ENCODE measurements at places on chromosomes 12 and 14.

- DNase-seq, result no peak
Measured at GRCh38 chr12:132605892-132606291, 4.5 kb downstream of the LRCOL1 start.

GRCh38 chr12:115771065-115771464, 506.4 kb downstream of the MED13L start:
- no peak for DNase-seq

GRCh38 chr12:89477633-89478279, 46.8 kb downstream of the GALNT4 start:
- no peak for DNase-seq

DNA sequence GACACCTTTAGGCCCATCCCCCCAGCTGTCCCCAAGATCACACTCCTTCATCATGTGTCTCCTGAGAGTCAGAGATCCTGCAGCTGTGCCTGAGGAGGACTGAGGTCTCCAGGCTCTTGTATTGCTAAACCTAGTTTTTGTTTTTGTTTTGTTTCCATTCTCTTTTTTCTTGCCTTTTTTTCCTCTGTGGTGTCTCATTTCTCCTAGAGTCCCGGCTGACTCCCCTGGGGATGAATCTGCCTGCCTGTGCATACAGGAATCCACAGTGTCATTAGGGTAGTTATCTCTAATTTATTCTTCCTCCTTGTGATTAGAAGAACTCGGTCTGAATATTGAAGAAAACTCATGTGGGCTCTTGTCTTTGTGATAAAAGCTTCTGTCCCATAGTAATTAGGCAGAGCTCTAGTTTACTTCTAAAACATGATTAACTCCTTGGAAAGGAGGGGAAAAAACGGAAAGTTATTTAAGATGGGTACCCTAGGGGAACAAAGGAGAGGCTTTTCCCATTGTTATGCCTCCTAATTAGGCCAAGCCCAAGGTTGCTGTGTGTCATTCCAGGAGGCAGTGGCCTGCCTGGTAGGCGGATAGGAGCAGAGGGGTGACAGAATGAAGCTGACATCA, 343.2 kb downstream of the ZFP36L1 start:
- DNase-seq, result no peak

- no peak for DNase-seq
Measured at GRCh38 chr14:25231004-25231403, 181.1 kb upstream of the STXBP6 start.

DNA sequence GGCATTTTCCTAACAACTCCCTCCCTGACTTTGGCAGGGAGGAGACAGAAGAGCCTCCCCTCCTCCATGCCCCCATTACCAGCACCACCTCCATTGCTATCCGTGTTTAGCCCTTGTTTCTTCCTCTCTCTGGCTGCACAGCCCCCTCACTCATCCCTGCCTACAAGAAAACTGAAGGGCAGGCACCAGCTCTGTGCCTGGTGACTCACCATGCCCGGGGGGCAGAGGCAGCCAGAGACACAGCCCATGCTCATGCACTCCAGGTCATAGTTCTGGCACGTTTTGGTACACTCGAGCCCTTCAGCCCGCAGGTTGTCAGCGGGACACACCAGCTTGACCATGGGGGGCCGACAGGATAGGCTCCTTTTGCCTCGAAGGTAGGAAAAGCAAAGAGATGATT, 80.4 kb downstream of the VWF start:
- no peak for DNase-seq

- no peak for DNase-seq
Measured at GRCh38 chr14:69247676-69248440, 12.1 kb upstream of the GALNT16 start.

- DNase-seq, result no peak
Measured at GRCh38 chr12:104520242-104520900, 63.6 kb downstream of the CHST11 start.

DNA sequence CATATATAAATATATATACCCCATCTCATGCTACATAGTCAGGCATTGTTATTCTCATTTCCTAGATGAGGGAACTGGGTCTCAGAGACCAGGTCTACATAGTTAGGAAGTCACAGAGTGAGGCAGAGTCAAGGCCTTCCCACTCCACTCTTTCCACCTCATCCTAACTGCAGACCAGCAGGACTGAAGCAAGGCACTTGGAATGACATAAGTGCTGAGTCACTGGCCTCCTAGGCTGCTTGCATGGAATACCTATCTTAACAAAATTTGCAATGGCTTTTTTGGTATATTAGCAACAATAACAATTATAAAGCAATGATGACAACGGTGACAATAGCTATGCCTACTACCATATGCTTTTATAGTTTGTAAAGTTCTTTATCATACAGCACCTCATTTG, 5.4 kb upstream of the ANO4 start:
- no peak for DNase-seq

DNA sequence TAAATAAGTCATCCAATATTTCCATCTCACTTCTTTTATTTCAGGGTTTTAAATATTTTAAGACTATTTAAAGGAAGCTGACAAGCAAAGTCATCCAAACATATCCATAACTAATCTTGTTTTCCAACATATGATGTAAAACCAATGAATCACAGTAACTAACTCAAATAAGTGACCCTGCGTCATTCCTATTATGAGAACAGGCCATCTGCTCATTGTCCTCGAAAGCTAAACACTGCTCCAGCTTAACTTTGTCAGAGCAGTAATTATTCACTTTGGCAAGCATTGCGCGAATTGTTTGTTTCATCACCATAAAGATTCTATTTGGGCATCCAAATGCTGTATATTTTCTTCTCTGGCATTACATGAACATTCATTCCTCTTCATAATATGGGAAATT, 99.1 kb downstream of the CAPZA3 start:
- no peak for DNase-seq

DNA sequence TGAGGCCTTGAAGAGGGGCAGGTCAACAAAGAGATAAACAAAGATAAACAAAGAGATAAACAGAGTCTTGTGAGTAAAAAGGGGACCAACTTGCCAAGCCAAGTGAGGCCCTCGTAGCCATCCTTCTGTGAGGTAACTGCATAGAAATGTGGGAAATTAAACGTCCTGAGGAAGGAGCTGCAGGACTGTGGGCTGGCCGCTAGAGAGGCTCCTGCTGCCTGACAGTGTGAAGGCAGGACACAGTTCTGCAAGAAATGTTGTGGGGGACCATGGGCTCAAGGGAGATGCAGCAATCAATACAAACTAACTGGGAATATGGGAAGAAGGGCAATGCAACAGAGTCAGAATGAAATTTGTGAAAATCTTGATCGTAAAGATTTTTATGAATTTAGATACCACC, 91.9 kb downstream of the SLC8A3 start:
- DNase-seq, result no peak

GRCh38 chr12:104964167-104964855, 6.2 kb upstream of the SLC41A2 start:
- no peak for DNase-seq

- no peak for DNase-seq
Measured at GRCh38 chr12:2242216-2242615, 189.4 kb downstream of the CACNA1C start.

DNA sequence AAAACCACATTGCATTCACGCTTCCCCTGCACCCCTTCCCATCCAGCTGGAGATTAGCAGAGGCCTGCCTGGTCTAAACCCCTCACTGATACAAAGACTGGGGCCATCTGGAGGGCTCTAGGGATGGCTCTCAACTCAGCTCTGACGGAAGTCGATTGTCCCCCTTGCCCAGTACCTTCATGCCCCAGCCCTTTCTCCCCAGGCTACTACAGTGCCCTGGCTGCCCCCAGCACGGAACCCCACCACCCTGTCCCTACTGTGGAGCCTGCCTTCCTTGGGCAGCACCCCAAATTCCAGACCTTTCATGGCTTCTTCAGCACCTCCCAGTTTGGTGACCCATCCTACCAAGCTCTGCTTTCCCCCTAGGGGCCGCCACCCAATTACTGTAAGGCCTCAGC, 25.6 kb downstream of the ZFP36L1 start:
- no peak for DNase-seq

DNA sequence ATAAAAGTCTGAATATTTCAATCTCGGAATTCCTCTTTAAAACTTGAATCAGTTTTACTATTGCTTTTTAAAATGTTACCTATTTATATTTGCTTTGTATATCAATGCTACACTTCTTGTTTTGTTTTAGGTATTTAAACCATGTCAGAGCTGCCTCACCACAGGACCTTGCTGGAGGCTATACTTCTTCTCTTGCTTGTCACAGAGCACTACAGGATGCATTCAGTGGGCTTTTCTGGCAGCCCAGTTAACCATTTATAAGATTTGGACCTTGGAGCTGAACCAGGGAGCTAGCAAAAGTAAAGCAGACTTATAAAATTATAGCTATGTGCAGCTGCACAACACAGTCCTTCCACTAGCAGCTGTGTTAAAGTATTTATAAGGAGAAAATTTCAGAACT, 12.8 kb downstream of the TRMT5 start:
- DNase-seq, result no peak
